ENCODE measurements at places on chromosomes 16 and 17.

GRCh38 chr17:73226556-73227172, 33.8 kb downstream of the COG1 start:
- DNase-seq: no peak

GRCh38 chr16:89116341-89117226, 22.9 kb downstream of the ACSF3 start:
- DNase-seq: no peak

- DNase-seq: no peak
These were observed 72.9 kb downstream of the CREBBP start for GRCh38 chr16:3807425-3808123.

DNA sequence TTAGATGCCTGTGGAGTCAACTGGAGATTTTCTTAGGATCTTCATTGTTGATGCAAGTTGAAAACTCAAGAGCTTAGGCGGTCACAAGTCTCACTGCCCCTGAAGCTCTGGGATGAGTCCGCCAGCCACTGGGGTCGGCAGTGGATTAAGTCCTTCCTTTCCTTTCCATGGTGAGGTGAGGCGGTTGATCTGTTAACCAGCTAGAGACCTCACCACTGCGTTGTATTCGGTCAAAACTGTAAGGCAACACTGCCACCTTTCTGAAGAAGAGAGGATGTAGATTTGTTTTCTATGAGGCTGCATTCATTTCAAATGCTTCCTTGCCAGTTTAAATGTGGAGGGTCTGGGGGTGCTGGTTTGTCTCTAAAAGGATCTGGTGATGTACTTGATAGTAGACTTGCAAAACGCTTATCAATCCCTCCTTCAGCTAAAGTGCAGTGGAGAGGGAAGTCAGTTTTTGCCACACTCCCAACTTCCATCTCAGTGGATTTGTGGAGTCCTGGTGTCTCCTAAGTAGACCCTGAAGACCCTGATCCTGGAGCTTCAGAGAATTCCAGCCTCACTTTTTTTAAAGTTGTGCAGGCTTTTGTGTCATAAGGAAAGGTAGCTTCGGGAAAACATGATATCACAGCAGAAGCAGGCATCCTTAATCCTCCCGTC, 1.7 kb downstream of the MYOCD start:
- DNase-seq: peak; percentile 68

DNA sequence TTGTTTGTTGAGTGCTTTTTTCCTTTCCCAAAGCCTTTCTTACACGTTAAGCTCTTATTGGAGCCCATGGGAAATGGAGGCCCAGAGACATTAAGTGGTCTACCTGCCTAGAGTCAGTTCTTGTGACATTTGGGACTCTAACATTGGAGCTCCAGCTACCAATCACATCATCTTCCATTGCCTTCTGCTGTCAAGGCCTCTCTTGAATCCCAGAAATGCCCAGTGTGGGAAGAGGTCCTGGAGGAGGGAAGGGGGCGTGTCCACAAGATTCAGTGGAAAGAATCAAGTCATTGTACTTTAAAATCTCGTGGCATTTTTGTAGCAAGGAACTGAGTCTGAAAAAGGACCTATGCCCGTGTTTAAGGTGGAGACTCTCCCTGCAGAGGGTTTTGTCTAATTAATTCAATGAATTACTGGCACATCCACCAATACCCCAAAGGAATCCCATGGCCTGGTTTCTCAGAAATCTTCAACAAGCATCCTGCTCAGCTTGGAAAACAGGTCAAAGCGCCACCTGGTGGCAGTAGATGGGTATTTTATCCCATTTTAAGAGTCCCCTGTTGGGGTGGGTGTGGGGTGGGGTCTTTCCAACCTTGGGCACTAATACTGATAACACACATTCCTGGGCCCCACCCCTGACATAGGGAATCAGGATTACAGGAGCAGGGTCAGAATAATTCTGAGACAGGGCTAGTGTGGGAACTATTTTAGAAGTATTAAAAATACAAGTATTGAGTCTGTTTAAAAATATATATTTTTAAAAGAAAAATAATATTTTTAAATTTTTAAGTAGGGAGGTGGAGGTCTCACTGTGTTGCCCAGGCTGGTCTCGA, 24.6 kb downstream of the GPT2 start:
- DNase-seq: peak; percentile 67

GRCh38 chr16:31105677-31106213, 2.4 kb upstream of the BCKDK start:
- peak; percentile 76 for DNase-seq

Measured in kidney tubule cell (primary cell).